RPMI7951 (cell line): ENCODE measurements at places on chromosomes 1 and 21. TPM values are rescaled to one million over a fixed set of nuclear protein-coding genes. Genes with fewer than 3 reads are reported as not detected.
A peak's percentile ranks its signal among the peaks of the same experiment; 100 is the strongest.

GRCh38 chr1:15308621-15309027 is 61.6 kb downstream of the FHAD1 start:
- no peak for DNase-seq

- DNase-seq = no peak
These were observed 62.0 kb downstream of the SIK1 start for GRCh38 chr21:43364851-43365424.

DNA sequence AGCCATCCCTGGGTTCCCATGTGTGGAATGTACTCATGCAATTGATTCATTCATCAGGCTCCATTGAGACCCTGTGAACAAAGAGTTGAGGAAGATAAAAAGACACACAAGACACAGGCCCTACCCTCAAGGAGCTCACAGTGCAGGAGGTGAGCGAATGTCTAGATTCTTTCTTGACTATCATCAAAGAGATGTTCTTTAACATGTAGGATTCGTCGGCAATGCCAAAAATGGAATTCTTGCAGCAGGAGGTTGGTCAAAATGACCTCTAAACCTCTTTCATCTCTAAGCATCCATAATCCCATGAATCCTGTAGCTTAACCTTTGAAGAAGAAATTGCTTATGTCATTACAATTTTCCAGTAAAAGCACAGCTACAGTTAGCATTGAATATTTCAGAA is 27.9 kb upstream of the TTF2 start:
- DNase-seq = no peak

CYP4Z1 gene
- not detected in 2 replicates for total RNA-seq

DNA sequence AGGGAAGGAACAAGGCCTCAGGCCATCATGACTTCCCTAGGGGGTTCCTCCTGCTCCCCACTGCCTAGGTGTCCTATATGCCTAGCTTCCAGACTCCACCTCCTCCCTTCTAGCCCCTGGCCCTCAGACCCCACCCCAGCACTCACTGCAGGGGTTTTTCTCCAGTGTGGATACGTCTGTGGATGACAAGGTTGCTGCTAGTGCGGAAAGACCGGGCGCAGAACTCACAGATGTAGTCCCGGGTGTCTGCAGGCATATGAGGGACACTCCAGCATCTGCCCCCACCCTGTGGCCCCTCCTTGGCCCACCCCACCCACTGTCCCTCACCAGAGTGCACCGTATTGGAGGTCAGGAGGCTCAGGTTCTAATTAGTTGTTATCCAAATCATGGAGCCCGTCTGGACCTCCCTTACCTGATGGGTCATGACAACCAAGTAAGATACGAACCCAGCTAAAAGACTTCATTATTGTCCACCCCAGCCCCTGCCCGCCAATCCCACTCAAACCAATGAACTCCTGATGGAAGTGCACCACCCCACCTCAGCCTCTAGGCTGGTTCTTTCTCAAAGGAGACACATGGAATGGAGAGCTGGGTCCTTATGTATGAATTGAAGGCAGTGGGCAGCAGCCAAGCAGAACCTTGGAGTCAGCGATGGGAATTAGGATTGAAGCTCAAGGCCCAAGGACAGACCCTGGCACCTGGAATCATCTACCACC is 8.2 kb downstream of the ZNF692 start:
- DNase-seq = no peak

- DNase-seq = peak; percentile 62
These were observed 14.7 kb upstream of the BOLA1 start for GRCh38 chr1:149884433-149885338.

DNA sequence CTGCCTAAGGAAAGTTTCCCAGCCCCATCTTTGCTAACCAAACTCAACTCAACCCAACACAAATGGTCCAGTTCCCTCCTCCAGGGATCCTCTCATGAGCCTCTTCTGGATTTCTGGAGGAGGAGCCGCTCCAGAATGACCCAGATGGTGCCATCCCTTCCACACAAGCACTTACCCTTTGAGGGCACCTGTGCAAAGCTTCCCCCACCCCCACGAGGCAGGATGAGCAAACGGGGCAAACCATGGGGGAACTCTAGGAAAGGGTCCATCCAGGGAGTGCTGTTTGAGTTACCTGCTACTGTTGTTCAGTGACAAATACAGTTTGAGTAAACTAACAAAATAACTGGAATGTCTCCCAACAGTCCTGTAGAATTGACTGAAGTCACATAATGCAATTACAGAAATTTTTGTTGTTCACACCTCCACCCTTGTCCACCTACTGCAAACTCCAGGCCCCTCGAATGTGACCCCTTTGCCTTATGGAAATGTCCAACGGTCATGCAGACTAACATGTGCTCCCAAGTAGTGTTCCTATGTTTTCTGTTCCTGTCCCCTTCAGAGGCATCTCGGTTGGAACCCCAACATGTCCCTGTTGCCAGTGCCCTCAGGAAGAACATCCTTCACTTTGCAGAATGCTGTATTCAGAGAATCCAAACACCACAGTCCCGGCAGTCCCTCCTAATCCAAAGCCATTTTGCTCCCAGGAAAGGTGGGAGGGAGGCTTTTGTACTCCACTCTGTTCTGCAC is 160.1 kb downstream of the RRAGC start:
- DNase-seq = no peak

DNA sequence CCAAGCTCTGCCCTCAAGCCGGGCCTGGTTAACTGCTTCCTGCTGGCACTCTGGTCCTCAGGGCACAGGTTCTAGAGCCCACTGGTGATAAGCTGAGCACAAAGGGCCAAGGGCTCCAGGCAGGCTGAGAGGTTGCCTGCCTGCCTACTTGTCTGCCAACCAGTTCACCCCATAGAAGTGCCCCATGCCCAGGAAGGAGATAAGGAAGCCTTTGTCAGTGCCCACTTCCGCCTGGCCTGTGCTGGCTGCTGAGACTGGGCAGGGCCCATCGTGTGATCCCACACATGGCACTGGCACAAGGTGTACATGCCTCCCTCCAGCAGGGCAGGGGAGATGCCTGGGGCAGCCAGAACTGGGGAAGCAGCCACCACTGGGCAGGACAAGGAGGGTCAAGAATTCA is 24.1 kb downstream of the SLC9A1 start:
- DNase-seq = no peak

C1orf116 gene
- total RNA-seq = 0.10 and 0.12 TPM in 2 replicates

DNA sequence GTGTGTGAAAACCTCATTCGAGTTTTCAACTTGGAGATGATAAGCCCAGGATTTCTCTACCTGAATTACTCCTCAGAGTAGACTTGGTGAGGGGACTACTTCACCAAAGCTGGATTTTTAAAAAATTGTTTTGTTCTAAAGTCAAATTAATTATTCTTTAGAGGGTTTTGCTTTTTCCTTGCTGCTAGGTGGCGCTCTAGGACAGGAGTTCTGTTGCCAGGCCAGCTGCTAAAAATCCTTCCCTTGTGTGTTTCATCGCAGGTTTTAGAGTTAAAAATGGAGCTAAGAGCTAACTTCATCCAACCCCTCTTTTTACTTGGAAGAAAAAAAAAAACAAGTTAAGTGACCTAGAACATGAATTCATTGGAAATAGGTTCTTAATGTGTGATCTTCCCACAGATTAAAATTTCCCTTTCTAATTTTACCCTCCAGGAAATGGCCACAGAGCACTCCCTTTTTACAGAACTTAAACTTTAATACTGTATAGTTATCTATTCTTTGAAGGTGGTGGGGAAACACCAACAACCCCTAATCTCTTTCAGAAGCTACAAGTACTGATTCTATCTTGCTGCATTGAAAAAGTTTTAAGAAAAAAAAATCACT is 36.7 kb upstream of the FAM163A start:
- DNase-seq = peak; percentile 52

GRCh38 chr1:35600593-35600992 is 27.5 kb downstream of the TFAP2E start:
- DNase-seq = no peak

GRCh38 chr1:161905269-161905884 is 118.3 kb downstream of the OLFML2B start:
- DNase-seq = peak; percentile 33

TMEM51 gene
- 19.9 and 23.4 TPM in 2 replicates for total RNA-seq

GRCh38 chr1:205275916-205276688 is 45.4 kb downstream of the NUAK2 start:
- DNase-seq = peak; percentile 77

GRCh38 chr1:178918955-178919354 is 48.1 kb upstream of the ANGPTL1 start:
- no peak for DNase-seq

DNA sequence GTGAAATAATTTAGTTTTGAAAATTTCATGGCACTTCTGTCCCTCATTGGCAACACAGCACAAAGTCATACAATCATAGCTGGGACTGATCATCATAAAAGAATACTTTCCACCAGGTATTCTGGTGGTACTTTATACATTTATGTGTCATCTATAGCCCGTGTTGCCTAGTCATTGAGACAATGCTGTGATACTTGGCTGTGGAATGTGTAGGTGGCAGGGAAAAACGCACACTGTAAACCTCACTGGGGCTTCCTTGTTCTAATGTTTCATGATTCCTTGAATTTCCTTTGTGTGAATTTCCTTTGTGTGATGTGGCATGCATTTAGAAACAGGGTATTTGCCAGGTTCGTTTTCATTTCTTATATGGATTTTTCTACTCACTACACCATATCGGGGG is 118.3 kb downstream of the FMN2 start:
- DNase-seq = no peak

LELP1 gene
- total RNA-seq = not detected in 2 replicates

- DNase-seq = no peak
These were observed 35.7 kb upstream of the SYT6 start for GRCh38 chr1:114189398-114189797.

SPRR1A gene
- total RNA-seq = not detected in 2 replicates

- no peak for DNase-seq
These were observed 30.7 kb downstream of the CD58 start for GRCh38 chr1:116540088-116540487.

ASPM gene
- 101 and 119 TPM in 2 replicates for total RNA-seq

NTMT2 gene
- not detected in 2 replicates for total RNA-seq

DNA sequence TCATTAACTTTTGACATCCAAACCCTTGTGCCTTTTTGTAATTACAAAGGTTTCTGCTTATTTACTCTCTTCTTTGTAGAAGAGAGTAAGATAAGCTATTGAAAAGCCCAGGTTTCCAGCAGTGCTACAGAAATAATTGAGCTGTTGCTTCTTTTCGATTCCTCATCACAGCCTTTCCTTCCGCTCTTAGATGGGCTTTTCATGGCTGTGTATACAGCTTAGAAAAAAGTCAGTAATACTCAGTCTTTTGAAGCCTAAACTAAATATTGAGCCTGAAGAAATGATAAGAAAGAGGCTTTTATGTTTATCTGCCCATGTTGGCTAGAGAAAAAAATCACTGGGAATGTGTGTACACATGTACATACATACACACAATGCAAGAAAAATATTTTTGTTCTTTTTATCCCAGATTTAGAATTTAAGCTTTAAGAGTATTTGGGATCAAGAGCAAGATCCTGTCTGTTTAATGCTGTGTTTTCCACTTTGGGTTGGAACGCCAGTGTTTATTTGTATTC is 172.4 kb downstream of the VPS13D start:
- no peak for DNase-seq

GRCh38 chr1:206037581-206037980 is 13.9 kb upstream of the CTSE start:
- DNase-seq = no peak

ZNHIT6 gene
- 12.4 and 13.2 TPM in 2 replicates for total RNA-seq

GRCh38 chr1:234538930-234539649 is 60.1 kb upstream of the TARBP1 start:
- no peak for DNase-seq

ADAM30 gene
- total RNA-seq = not detected in 2 replicates

DNA sequence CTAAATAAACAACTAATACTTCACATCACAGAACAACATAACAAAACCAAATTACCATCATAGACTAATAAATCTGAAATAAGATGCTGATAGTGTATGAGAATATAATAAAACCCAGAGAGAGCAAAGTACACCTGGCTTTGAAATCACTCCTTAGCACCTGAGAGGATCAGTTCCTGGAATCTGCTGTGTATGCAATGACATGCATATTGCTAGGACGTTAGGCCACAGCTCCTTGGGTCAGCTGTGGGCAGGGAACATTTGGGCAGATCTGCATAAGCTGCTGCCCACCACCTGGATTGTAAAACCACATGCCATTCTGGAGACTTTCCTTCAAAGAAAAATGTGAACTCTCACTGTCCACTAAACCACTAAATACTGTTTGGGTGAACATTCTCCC is 81.1 kb downstream of the NR5A2 start:
- DNase-seq = no peak

GRCh38 chr21:27741736-27742135 is 774.8 kb upstream of the ADAMTS5 start:
- no peak for DNase-seq

GRCh38 chr1:116008656-116009390 is 32.5 kb downstream of the SLC22A15 start:
- DNase-seq = no peak

- DNase-seq = no peak
These were observed 18.7 kb downstream of the PRPF38A start for GRCh38 chr1:52423055-52423454.

DNA sequence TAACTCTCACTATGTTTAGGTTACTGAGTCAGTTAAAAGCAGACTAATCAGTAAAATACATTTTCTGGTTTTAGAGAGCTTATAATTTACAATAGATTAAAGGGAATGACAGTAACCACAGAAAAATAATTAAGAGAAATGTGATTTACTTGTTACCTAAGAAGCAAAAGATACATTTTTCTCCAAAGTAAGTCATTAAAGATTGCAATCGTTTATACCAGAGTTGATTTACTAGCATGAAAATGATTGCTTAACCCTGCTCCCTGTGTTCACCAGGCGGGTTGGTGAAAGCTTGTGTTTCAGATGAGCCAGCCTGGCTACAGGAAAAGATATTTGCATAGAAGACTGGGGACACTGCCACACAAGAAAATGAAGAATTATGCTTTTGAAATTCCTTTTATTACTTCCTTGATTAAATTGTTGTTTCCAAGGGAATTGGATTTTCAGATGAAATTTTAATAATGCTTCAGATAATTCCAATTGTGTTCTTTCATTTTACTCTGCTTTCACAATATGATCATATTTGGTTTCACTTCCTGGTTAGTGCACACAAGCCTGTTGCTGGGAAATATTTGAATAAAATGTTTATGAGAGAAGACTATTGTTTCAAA is 27.9 kb downstream of the LRRC8B start:
- DNase-seq = no peak
